Muscle of leg (tissue), 16 donors: ENCODE measurements at places on chromosomes 4 and X.
A peak's percentile ranks its signal among the peaks of the same experiment; 100 is the strongest.

DNA sequence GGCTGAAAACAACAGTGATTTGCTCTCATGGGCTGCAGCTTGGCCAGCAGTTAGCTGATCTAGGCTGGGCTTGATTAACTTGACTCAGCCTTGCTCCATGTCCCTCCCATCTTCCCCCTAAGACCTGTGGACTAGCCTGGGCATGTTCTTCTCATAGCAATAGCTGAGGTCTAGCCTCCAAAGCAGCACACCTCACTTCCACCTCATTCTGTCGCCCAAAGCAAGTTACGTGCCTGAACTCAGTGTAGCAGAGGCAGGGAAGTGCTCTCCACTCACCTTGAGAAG, 62.2 kb downstream of the EVC start:
- DNase-seq = no peak

GRCh38 chrX:51496501-51497291, at the start of gene NUDT11:
Gene NUDT11, minus strand, starts transcription at chrX:51496592. Its CDS starts 148 bp downstream, at chrX:51496444.
- peak; percentile 85 for DNase-seq

GRCh38 chr4:133355633-133356032, 206.5 kb downstream of the PCDH10 start:
- DNase-seq = no peak

DNA sequence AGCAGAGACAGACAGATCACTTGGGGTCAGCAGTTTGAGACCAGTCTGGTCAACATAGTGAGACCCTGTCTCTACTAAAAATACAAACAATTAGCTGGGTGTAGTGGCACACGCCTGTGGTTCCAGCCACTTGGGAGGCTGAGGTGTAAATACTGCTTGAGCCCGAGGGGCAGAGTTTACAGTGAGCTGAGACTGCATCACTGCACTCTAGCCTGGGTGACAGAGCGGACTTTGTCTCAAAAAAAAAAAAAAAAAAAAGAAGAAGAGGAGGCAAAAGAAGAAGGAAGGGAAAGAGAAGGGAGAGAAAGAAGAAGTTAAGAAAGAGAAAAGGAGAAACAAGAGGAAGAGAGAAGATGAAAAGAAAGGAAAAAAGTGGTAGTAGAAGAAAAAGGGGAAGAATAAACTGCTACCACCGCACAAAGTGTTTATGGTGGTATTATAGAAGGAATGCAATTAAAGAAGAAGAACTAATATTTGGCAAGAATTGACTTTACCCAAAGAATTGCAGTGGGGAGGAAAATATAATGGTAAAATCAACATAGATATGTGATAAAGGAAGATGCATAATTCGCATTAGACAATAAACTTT, 19.6 kb upstream of the NSUN7 start:
- DNase-seq = no peak

- no peak for DNase-seq
Measured at GRCh38 chr4:15100380-15100779, 98.1 kb downstream of the CPEB2 start.

DNA sequence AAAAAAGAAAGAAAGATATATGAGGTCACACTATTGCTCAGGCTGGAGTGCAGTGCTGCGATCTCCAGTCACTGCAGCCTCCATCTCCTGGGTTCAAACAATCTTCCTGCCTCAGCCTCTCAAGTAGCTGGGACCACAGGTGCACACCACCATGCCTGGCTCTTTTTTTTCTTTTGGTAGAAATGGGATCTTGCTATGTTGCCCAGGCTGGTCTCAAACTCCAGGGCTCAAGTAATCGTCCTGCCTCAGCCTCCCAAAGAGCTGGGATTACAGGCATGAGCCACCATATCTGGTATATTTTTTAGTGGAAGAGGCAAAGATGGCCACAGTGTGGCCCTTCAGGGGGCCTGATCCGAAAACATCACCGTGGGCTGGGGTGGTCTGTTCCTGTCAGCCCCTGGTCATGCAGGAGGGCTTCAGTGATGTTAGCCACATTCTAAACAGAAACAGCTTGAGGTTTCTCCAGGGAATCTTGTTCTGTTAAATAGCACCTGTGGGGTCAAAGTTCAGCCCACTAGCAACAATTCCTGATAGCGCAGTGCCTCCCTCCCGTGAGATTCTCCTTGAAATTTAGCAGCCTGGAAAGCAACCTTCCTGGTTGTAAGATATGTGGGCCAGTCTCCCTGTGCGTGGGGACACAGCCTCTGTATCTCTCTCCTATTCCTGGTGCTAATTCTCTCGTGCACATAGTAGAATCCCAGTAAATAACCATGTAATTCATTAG, 7.3 kb upstream of the DHRSX start:
- no peak for DNase-seq

GRCh38 chrX:120090208-120090607, 12.7 kb upstream of the RHOXF2B start:
- DNase-seq = no peak

GRCh38 chr4:43394976-43395375, 502.5 kb downstream of the GRXCR1 start:
- no peak for DNase-seq

GRCh38 chr4:79700356-79700755, 292.3 kb upstream of the GK2 start:
- DNase-seq = no peak

DNA sequence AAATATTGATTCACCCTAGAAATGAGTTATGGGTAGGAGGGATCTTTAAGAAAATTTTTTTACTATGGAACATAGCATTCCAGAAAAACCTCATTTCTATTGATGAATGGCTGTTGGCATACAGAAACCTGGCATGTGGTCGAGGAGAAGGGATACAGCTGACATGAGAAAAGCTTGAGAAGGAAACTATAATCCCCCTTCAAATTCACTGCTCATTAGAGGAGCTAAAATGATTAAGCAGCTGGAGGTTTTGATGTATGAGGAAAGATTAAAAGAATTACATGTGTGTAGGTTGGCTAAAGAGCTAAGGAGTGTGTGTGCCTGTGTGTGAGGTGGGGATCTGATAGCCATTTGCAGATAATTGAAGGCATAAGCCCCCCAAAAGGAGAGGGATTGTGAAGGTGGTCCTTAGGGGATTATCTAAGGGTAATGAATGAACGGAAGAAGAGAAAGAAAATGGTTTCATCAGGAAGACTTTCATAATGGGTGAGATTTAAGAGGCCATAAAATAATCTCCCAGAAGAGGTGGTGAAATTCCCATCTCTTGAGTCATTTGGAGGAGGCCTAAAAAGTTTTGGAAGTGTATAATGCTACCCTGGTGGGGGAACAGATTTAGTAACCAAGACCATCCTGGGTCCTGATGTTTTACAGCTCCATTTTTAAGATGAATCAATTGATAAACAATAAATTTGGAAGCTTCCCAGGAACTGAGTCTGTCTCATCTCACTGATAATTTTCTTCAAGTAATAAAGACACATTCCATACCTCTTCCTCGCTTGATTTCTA, 272.0 kb upstream of the HAND2 start:
- no peak for DNase-seq

DNA sequence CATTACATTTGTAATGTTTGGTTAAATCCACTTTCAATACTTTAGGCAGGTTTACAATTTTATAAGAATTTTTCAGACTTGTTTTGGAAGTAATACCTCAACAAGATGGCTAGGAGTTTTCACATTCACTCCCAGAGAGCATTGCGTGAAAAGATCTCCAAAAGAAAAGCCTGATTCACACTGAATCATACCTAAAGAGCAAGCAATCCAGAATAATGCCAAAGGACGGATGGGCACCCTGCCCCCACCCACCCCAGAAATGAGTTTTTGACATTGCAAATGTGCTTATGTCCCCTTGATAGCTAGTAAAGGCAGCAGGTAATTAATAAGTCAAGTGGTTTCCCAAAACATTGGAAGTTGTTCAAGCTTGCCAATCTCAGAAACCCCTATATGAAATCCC, 557.7 kb upstream of the TENM3 start:
- no peak for DNase-seq

DNA sequence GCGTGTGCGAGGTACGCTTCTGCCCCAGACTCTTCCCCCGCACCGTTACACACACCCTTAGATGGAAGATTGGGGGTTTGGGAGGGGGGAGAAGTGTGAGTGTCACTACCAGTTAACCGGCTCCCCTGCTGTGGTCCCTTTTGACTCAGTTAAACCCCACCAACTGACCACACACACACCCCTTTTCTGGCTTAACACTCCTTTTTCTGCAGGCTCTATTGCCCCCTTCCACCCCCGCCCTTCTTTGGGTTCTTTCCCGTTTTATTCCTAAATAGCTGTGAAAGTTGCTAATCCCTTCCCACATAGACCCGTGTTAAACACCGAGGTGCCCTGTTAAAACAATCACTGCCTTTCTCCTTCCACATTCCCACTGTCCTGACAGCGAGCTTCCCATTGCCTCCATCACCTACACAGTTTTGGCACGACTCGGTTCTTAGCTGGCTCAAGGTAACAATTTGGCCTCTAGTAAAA, 3.7 kb upstream of the NR3C2 start:
- peak; percentile 33 for DNase-seq

- no peak for DNase-seq
Measured at GRCh38 chrX:153517946-153518834, 748 bp downstream of the ATP2B3 start.

DNA sequence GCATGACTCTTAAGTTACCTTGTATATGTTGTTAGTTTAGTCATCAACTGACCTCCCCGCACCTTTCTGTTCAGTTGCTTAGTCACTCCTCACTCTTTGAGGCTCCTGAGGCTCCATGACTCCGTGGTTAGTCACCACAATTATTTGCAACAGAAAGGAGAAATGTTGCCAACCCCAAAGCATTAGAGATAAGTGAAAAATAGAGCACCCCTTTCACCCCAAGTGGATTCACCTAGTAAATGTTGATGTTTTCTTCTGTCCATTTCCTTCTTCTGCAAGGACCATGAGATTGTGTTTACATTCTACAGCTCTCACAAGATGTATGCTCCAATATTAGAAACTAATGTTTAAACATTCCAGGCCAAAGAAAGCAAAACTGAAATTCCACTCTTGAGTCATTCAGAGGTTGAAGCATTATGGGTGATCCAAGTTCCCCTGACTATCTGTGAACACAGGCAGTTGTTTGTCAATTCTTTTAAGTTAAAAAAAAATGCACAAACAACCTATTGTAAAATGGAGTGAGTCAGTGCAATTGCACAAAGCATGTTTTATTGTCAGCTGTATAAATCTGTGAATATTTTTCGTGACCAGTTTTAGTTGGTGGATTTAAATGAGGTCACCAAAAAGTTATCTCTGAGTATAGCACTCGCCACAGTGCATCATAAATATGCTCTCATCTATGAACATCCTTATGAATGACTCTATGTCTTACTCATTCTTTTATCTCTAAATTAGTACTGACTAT, 552.4 kb upstream of the MAGEB2 start:
- peak; percentile 21 for DNase-seq

DNA sequence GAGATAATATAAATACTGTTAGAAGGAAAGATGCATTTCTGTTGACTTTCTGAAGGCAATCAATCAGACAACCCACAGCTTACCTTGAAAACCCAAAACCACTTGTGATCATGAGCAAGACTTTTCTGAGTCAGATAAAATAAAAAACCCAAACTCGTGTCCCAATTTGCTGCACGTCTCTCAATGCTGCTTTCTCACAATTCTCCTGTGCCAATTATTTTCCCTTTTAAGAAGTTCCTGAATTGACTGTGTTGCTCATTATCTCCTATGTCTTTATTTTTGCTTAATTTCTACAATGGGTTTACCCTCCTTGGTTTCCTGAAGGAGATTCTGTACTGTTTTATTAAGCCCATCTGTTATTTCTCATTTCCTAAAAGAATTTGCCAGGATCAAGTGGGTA, 1891.9 kb upstream of the PCDH10 start:
- no peak for DNase-seq

DNA sequence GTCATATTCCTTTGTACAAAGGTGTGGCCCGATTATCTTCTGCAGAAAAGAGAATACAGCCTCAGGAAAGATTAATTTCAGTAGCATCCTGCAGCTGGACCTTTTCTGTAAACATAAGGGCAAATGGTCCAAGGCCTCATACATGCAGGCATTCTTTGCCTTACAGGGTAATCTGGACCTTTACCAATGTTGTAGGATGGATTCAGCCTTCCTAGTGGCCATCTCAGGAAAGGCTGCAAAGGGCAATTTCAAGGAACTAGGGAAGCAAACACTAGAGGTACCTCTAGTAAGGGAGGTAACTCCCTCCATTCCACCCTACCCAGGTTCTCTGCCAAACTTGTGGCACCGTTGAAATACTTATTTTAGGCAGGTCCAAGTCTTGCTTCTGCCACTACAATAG, 43.0 kb downstream of the UGT2B28 start:
- no peak for DNase-seq

DNA sequence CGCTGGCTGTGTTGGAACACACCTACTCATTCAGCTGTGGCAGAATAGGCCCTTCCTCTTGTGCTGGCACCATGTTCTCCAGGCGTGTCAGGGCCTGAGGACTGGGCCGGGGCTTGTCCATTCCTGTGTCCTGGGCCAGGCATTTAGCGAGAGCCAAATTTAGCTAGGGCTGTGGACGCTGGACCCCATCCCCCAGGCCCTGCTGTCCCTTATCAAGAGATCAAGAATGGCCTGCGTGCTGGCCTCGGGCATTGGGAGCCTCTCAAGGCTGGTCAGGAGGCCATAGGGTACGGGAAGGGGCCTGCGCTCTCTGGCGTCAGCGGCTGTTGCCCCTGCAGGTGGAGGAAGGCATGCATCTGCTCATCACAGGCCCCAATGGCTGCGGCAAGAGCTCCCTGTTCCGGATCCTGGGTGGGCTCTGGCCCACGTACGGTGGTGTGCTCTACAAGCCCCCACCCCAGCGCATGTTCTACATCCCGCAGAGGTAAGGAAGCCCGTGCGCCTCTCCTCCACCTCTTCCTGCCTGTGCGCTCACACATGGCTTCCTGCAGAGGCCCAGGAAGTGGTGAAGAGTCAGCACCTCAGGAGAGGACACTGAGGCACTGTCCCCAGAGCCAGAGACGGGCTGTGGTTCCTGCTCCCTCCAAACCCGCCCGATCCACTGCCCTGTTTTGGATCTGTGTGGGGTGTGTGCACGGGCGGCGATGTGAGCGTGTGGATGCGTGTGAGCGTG, 15.3 kb downstream of the ABCD1 start:
- DNase-seq = no peak

GRCh38 chrX:105451401-105451800, 230.9 kb upstream of the TEX13A start:
- peak; percentile 89 for DNase-seq

- DNase-seq = no peak
Measured at GRCh38 chrX:24253030-24253429, 60.8 kb downstream of the SUPT20HL2 start.
